Vagina (tissue), 2 donors: ENCODE measurements at places on chromosomes 1 and 21. TPM values are rescaled to one million over a fixed set of nuclear protein-coding genes. Genes with fewer than 3 reads are reported as not detected.

DNA sequence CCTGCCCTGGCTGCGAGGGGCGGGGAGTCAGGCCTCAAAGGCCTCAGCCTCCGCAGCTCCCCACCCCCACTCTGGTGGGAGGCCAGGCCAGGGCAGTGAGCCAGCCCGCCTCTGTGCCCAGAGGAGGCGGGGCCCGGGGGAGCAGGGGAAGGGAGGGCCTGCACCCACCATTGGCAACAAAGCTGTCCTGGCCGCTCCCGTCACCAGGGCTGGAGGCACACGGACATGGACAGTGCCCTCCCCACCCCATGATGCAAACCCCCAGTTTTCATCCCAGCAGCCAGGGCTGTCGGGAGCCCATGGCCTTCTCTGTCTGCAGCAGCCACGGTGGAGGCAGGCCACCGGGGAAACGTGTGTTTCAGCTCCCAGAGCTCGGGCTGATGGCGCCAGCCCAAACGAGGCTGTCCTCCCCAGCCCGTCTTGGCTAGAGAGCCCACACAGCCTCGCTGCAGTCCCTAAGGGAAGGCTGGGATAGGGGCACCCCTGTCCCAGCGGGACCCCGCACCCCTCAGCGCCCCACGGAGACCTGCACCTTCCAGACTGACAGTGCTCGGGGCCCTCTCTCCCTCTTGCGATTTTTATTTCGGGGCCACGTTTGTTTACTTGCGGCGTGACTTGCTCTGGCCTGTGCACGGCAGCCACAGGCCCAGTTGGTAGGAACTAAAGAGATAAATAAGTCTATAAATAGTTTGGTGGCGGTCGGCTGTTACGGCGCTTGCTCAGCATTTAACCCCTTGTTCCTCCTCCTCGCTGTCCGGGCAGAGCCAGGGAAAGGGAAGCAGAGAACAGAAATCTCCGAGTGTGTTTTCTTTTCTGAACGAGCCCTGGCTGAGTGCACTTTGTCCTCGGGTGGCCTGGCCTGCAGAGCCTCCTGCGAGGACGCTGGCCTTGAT lies 101.8 kb downstream of the PRDM16 start:
- H3K4me3 ChIP-seq, result peak overlapping the region; percentile 33
- DNase-seq, result no peak
- no peaks in the 10 kb centered on the region for H3K27me3 ChIP-seq
- H3K4me1 ChIP-seq, result peaks cover 46% of the 10 kb centered on the region
- no peaks in the 10 kb centered on the region for H3K36me3 ChIP-seq

The MACO1 gene
- total RNA-seq, result 13.8 TPM

GRCh38 chr21:31489726-31490125 lies 145.7 kb upstream of the TIAM1 start:
- no peak overlapping the region for H3K4me3 ChIP-seq
- no peaks in the 10 kb centered on the region for H3K36me3 ChIP-seq

DNA sequence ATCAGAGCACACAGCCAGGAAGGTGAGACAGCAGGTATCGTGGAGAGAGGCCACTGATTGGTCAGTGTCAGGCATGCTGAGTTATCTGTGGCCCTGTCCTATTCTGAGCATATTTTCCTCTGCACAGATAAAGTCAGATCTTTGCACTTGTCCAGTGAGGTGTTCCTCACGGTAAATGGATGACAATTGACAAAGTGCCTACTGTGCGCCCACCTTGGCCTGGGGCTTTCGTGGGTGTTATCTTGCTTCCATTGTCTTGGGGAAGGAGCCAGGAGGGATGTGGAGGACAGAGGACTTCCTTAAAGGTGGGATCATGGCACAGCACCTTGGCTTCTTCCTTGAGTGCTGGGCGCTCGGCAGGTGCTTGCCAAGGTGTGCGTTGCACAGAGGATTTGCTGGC lies 46.0 kb upstream of the WNT4 start:
- H3K27ac ChIP-seq, result no peak overlapping the region
- H3K4me1 ChIP-seq, result no peaks in the 10 kb centered on the region
- H3K27me3 ChIP-seq, result no peaks in the 10 kb centered on the region
- H3K36me3 ChIP-seq, result no peaks in the 10 kb centered on the region

DNA sequence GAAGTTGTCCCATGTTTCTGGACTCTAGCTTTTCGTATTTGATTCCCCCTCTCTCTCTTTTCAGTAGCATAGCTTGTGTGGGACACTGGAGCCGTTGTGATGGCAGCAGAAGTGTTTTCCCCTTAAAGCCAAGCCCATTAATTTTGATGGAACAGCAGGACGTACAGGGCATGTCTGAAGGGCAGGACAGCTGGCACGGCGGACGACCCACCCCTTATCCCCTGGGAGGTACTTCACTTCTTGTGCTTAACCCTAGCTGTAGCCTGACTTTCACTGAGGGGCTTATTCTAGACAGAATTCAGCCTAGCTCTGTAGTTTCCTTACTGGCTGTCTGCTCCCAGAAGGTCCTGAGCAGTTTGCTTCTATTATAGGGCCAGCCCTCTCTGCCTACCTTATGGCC lies 8.6 kb upstream of the PPFIA4 start:
- H3K4me1 ChIP-seq, result no peaks in the 10 kb centered on the region
- no peak for DNase-seq
- H3K27me3 ChIP-seq, result no peaks in the 10 kb centered on the region
- no peak overlapping the region for H3K4me3 ChIP-seq

DNA sequence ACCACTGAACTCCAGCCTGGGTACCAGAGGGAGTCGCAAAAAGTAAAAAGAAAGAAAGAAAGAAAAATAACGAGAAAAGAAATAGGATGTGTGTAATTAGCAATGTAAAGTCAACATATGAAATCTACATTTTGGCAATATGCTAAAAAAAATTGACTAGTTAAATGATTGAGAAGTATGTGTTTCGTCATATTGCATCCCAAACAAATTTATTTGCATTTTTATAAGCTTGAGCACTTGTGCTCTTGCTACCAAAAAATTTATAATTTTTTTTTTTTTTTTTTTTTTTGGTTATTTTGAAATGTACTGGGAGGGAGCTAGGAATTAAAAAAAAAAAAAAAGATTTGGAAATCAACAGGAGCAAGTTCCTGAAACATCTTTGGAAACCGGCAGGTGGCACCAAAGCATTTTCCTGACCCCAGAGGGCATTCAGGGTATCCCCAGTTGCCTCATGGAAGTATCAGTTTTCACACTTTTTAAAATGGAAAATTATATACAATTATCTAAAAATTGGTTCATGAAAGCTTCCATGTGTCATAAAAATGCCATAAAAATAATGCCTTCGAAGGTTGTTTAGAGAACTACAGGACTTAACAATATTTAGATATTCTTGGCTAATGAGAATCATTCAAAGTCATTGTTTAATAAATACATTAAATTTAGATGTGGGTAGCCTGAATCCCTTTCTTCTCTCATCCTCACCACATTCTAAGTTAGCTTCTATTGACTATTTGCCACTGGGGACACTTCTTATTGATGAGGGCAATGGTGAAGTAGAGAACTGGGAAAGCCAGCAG lies 4.8 kb upstream of the HEATR1 start:
- H3K27ac ChIP-seq, result no peak overlapping the region
- H3K4me3 ChIP-seq, result no peak overlapping the region
- H3K36me3 ChIP-seq, result no peaks in the 10 kb centered on the region

The NUP210L gene
- not detected for total RNA-seq

DNA sequence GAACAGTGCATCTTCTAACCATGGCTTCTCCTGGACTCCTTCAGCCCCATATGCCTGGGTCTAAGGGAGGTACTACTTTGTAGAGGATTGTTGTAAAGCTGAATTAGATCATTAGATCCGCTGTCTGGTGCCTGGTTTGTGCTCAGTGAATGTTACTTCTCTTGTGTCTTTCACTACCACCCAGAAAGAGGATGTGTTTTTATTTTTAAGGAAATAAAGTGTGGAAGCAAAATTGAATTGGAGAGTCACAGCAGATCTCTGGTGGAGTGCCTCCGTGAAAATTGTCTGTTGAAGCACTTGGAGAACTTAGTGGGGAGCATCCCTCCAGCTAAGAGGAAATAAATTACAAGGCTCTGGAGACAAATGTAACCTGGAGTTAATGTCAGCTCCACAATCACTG lies 101.8 kb upstream of the ARTN start:
- H3K27ac ChIP-seq, result no peak overlapping the region
- H3K4me3 ChIP-seq, result no peak overlapping the region
- no peaks in the 10 kb centered on the region for H3K36me3 ChIP-seq

DNA sequence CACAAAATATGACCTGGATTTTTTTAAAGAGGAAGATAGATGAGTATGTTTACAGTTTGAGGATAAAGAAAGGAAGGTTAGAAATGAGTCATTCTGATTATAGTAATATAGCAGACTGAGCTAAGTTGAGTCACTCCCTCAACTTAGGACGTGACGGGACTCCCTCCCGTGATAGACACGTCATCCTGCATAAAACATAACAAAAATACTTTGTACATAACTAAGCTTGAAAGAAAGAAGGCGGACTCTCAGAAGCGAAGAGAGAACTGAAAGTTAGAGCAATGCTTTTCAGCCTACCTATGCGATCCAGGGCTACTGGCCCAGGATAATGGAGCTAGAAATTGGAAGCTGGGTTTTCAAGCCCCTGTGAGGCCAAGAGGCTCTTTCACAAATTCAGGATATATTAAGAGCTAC lies 53.0 kb upstream of the DESI2 start:
- no peaks in the 10 kb centered on the region for H3K27me3 ChIP-seq
- no peak for DNase-seq
- no peak overlapping the region for H3K4me3 ChIP-seq
- H3K36me3 ChIP-seq, result no peaks in the 10 kb centered on the region
- no peaks in the 10 kb centered on the region for H3K4me1 ChIP-seq
- H3K27ac ChIP-seq, result peak overlapping the region; percentile 17

- H3K27me3 ChIP-seq, result no peaks in the 10 kb centered on the region
- H3K27ac ChIP-seq, result no peak overlapping the region
- no peaks in the 10 kb centered on the region for H3K36me3 ChIP-seq
- H3K4me1 ChIP-seq, result no peaks in the 10 kb centered on the region
- no peak for DNase-seq
- no peak overlapping the region for H3K4me3 ChIP-seq
Measured at GRCh38 chr1:97461782-97462181, 459.1 kb downstream of the DPYD start.
